ENCODE measurements at places on chromosomes 13 and 19.

- no peak for DNase-seq
Measured at GRCh38 chr13:54373211-54373610, 1344.6 kb downstream of the OLFM4 start.

DNA sequence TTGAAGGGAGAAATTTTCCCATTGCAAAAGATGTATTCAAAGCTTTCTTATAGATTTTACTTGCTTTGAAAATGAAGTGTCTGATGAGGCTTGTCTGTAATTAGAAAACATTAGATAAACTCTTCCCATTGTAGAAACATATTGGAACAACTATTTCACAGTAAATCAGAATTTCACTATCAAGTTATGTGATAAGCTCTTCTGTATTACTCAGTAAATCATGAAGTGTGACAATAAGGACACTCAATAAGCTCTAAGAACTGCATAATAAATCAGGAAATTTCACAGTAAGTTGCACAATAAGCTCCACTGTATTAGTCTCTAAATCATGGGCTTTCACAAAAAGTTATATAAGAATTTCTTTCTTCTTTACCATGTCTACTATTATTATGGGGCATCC, 1546.6 kb downstream of the SLITRK5 start:
- no peak for DNase-seq

DNA sequence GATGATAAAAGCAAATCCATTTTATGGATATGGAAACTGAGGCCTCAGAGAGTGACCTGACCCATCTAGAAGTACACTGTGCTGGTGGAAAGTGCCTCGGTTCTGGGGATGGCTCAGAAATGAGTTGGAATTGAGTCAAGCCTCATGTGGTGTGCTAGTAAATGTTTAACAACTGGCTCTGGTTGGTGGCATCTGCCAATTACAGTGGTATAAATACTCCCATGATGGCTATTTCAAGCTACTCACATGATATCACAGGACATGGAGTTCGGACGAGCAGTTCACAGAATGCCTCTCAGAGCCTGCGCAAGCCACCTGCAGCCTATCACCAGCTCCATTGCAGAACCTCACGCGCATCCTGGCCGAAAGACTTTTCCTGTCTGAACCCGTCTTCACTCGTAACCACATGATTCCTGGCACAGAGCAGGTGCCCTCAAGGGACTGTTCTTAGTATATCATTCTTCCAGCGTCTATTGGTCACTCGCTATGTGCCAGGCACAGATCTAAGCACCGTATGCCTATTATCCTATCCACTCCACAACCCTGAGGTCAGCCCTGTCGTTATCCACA, 9.1 kb downstream of the TMEM150B start:
- DNase-seq: no peak

DNA sequence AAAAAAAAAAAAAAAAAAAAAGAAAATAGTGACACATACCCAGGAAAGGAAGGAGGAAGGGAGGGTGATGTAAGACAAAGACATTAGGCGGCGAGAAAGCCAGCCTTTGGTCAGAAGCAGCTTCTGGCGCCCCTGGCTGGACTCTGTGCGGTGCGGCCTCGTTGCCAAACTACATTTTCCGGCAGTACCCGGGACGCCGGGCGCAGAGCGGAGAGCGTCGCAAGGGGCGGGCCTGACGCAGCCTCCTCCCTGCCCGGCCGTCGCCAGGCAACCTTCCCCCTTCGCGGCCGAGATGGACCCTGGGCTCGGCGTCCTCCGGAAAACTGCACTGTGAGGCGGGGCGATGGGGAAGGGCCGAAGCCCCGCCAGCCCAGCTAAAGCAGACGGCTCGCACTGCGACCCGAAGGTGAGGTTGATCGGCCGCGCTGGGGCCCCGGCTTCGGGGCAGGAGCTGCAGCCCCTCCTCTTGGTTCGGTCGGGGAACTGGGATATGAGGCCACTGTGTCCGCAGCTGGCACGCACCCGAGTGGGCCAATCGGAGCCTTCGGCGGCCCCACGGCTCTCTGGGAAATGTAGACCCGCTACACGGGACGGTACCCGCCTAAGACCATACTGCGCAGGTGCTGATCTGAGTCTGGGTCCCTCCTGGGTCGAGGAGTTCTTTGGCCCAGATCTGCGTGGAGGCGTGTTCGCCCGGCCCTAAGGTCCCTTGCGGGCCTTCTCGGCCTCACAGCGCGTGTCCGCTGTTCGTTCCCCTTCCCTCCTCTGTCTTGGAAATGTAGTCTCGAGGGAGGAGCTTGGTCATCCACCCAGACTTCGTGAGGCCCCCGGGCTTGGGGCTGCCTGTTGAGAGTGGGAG, 2.3 kb upstream of the MZF1 start:
- DNase-seq: peak; percentile 84

DNA sequence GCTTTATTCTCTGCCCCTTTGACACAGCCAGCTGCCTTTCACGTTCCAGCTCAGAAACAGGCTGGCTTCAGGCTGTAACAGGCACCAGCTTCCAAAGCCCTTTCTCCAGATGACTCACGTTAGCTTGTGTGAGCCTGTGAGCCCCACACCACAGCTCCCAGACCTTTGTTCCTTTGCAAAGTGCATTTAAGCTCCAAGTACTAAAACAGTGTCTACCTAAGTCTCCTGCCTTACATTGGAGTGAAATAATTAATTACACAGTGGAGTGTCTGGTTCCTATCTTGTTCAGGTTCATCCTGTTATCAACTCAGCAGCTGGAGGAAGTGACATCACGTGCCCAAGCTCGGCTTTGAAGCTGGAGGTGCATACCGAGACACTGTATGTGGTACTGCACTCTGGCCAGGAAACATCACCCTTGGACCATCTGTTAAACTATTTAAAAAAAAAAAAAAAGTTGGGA, 475.8 kb downstream of the FOXO1 start:
- peak; percentile 66 for DNase-seq

GRCh38 chr13:91328726-91329125, 18.8 kb upstream of the MIR17HG start:
- no peak for DNase-seq

DNA sequence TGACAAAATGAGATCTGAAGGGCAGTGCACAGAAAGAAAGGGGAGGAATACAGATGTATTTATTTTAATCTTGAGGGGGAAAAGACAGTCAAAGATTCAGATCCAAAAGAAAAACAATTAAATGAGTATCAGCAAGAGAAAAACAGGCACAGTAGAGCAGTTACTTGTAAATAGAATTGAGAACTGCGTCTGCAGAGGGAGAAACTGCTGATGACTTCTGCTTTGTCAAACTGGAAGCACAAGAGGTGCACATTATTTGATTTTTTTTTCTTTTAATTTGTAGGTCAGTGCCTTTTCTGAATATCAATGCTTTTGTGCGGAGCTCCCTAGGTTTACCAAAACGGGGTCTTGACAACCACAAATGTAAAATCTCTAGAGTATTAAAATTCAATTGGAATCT, 37.3 kb downstream of the EFNB2 start:
- DNase-seq: no peak

- DNase-seq: no peak
Measured at GRCh38 chr13:98860491-98860890, 108.0 kb upstream of the SLC15A1 start.

GRCh38 chr13:20798027-20798426, 24.3 kb upstream of the EEF1AKMT1 start:
- no peak for DNase-seq

- DNase-seq: no peak
Measured at GRCh38 chr13:20121159-20121525, 39.7 kb downstream of the GJA3 start.
